Thymus (tissue), 14 donors: ENCODE measurements at places on chromosomes 2 and 18. TPM values are rescaled to one million over a fixed set of nuclear protein-coding genes. Genes with fewer than 3 reads are reported as not detected.

DNA sequence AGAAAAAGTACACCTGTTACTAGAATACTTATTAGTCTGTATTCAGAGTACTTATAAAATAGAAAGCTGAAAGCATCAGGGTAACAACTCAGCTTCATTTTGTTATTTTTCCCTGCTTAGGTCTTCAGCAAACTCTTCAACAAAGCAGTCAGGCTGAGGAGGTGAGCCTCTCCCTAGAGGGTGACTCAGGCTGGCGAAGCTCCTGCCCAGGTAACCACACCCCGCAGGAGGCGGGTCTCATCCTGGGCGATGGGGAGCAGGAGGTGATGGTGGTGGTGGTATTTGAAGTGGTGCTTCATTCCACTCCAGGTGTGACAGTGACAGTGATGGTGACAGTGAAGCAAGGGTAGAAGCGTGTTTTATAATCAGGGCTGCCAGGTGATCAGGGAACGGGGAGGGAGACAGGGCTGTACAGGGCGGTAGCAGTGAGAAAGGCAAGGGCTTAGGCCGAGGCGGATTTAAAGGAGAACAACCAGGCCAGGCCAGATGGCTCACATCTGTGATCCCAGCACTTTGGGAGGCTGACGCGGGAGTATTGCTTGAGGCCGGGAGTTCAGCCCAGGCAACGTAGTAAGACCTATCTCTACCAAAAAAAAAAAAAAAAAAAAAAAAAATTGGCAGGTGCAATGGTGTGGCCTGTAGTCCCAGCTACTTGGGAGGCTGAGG lies 127.1 kb downstream of the SOCS6 start:
- DNase-seq = no peak

GRCh38 chr2:202178346-202178958 lies 59.9 kb downstream of the SUMO1 start:
- DNase-seq = peak; percentile 35

DNA sequence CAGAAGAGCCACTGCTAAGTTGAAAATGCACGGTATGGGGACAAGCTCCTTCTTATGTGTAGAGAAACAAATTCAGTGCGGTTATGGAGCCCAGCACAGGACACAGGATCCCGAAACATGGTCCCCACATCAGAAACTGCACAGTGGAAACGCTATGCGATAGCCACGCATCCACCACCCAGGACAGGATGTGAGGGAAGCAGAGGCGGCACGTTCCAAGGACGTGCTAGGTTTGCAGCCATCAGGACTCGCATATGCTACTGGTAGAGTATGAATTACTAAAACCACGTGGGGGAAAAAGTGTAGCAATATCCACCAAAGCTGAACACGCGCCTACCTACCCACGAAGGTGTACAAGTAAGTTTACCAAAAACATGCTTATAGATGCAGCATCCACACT lies 34.7 kb upstream of the SNTG2 start:
- DNase-seq = no peak

DNA sequence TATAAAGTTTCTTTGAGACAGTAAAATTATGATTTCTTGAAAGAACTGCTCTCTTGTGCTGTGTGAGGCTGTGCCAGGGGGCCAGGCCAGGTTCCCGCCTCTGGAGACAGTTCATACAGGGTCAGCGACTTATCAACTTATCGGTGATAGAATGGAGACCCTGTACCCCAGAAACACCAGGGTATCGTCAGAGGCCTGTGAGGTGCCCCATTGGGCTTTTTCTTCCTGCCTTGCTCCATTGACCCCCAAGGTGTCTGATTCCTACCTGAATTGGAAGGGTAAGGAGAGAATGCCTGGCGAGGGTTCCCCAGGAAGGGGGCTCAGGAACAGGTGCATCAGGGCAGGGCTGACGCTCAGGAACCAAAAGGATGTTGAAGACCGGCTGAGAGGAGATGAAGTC lies 4.3 kb downstream of the DLX1 start:
- DNase-seq = no peak

- no peak for DNase-seq
These were observed 60.2 kb downstream of the GNAL start for GRCh38 chr18:11749305-11749704.

- no peak for DNase-seq
These were observed 307.1 kb upstream of the PIK3C3 start for GRCh38 chr18:41647914-41648313.

DNA sequence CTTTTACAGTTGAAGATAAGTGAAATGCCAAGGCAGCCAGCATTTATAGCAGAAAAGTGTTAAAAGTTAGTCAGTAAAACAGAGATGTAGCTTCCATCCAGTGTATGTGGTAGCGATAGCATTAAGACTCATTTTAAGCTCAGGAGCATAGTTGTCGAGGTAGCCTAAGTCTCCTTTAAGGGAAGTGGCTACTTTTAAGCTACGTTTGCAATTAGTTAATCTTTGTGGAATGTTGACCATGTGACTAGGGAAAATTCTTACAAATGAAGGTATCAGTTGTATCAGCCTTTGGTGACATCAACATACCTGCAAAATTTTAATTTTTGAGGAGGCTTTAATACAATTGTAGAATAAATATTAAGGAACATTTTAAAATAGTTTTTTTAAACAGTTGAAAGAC lies 61.9 kb downstream of the LHCGR start:
- DNase-seq = no peak

DNA sequence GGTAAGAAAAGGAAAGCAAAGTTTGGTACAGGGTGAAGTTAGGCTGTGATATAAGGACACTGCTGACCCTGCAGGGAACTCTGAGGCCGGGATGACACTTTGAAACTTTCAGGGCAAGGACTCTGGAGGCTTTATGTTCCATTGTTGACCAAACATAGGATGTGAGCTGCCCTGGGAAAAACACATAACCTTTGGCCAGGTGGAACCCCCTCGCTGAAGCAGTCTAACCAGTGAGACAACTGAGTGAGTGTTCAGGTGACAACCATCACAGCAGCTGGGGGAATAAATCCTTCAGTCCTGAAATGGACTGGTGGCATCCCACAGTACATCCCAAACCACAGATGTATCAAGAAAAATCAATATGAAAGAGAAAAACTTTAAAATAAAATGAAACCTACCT lies 280.9 kb upstream of the CDH2 start:
- no peak for DNase-seq

DNA sequence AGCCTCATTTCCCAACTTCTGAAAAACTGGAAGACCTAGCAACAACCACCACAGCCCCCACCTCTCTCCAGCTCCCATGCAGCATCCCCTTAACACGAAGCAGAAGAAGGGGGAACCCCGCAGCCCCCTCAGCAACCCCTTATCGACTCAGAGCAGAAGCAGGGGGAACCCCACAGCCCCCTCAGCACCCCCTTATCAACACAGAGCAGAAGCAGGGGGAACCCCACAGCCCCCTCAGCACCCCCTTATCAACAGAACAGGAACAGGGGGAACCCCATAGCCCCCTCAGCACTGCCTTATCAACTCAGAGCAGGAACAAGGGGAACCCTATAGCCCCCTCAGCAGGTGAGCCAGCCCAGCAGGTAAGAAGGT lies 6.7 kb downstream of the SLC66A2 start:
- no peak for DNase-seq

CD226 gene
- total RNA-seq = 16.7 TPM

DNA sequence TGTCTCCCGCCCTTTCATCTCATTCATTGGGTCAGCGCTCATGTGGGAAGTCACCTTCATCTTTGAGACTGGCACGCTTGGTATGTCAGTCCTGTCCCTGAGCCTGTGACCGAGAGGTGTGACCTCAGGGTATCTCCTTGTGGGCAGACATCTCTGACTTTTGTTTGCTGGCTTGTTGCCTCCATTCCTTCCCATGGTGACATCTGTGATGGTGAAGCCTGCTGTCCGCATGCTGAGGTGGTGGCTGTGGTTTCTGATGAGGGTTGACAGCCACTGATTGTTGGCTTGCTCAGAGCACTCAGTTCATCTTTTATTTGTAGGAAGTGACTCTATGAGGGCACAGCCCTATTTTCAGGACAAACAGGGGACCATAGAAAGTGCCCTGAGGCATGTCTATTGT lies 139.2 kb downstream of the SLC4A3 start:
- no peak for DNase-seq

DNA sequence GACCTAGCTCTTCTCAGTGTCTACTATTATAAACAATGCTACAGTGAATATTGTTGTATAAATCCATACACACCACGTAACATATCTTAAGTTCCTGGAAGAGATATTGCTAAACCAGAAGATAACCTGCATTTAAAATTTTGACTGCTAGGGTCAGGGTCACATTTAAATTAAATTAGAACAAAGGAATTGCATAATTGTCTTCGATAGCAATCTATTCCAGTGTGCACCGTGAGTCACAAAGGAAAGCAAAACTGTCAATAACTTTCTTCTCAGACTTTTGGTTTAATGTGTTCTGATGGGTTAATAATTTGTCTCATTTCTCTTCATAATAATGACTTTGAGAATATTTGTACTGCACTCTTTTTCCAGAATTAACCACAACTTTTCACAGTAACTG lies 4.2 kb downstream of the GEN1 start:
- DNase-seq = no peak

GRCh38 chr18:77597726-77598125 lies 348.1 kb downstream of the GALR1 start:
- DNase-seq = no peak

STPG4 gene
- total RNA-seq = 0.14 TPM

DNA sequence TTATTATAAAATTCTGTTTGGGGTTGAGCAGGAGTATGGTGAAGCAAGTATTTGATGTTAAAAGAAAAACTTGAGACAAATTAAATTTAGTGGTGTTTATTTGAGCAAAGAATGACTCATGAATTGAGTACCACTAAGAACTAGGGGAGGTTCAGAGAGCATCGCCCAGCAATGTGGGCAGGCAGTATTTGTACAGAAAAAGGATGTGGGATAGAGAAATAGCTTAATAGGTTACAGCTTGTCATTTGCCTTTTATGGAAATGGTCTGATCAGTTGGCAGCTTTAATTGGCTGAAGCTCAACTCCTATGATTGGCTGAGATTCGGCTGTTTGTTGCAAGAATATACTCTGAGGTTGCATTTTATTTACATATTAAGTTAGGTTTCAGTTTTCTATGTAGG lies 68.2 kb downstream of the LRATD1 start:
- DNase-seq = no peak

DNA sequence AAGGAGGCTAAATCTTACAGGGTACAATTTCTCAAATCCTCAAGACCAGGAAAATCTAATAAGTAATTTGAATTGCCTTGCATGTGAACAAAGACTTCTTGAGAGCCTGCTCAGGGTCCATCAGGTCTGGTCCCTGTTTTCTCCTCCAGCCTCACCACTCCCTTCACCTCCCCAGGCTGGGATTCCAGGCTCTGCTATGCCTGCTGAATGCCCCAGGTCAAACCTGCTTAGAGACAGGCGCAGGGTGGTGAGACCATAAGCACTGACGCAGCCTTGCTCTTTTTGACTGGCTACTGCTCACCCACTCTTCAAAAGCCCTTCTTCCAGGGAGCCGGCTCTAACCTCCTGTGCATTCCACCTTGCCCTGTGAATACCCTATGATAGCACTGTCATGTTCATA lies 356.4 kb upstream of the ACVR2A start:
- DNase-seq = no peak

DNA sequence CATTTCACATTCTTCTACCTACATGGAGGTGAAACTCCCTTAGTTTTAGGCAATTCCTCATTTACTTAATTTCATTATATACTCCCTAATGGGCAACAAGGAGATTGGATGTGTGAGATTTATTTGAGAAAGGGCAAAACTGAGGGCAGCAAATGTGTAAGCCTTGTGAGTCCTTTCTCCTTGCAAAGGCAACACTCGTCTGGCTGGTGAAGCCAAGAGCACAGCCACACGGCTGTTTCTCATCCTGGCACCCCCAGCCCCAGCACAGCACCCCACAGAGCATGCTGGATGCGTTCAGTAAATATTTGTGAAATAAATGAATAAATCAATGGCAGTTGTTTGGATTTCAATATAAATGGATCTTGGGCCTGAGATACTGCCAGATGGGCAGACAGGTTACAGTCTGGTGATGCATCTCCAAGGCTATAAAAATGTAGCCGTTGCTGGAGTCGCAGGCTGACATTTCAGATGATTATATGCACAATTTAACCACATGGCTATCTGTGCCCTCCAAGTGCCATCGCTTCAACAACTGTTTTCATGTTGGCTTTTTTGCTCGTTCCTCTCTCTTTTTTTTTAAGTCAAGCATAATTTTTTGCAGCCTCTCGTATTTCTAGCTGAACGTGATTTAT lies 154.1 kb upstream of the REV1 start:
- DNase-seq = no peak

DNA sequence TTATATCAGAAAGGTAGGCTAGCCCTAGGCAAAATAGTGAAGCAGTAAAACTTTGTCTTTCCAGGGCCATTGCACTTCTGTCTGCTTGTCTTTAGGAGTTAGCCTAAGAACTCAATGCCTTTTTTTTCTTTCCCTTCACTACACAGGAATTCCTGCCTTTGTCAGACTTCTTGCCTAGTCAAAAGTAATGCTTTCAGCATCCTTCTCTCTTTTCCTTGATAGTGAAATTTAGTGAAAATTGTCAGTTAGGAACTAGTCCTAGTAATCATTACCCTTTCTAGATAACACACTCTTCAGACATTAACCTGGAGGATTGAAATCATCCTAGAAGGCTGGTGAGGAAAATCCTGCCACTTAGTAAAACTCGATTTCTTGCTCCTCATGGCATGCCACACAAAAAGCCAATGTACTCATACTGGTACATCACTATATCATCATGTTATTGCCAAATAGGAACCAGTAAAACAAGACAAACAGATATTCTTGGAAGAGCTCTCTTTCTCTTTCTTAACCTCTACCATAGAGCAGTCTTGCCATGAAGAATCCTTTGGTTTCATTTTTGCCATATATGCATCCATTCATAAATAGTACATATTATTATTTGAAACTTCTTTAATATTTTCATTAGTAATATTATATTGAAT lies 320.5 kb downstream of the CTNNA2 start:
- DNase-seq = no peak

DNA sequence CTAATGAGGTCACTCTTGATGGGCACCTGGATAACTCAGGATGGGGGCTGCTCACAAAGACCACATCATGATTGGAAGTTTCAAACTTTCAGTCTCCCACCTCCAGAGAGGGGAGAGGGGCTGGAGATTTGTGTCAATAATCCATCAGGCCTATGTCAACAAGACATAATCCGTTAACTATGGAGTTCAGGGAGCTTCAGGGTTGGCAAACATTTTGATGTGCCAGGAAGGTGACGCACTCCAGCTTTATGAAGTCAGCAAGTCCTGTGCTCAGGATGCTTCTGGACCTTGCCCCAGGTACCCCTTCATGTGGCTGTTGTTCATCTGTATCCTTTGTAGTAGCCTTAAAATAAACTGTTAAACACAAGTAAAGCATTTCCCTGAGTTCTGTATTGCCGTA lies 19.0 kb downstream of the SKA1 start:
- DNase-seq = no peak

- DNase-seq = no peak
These were observed 264.8 kb downstream of the C1D start for GRCh38 chr2:67797801-67798540.

- no peak for DNase-seq
These were observed 260.5 kb downstream of the DYSF start for GRCh38 chr2:71713581-71714580.

PROKR1 gene
- total RNA-seq = 0.05 TPM
